ENCODE measurements at places on chromosomes 7 and 10.

- DNase-seq = no peak
These were observed 4.7 kb downstream of the ECD start for GRCh38 chr10:73163096-73163495.

GRCh38 chr10:58956926-58957325 lies 219.5 kb upstream of the PHYHIPL start:
- DNase-seq = no peak

DNA sequence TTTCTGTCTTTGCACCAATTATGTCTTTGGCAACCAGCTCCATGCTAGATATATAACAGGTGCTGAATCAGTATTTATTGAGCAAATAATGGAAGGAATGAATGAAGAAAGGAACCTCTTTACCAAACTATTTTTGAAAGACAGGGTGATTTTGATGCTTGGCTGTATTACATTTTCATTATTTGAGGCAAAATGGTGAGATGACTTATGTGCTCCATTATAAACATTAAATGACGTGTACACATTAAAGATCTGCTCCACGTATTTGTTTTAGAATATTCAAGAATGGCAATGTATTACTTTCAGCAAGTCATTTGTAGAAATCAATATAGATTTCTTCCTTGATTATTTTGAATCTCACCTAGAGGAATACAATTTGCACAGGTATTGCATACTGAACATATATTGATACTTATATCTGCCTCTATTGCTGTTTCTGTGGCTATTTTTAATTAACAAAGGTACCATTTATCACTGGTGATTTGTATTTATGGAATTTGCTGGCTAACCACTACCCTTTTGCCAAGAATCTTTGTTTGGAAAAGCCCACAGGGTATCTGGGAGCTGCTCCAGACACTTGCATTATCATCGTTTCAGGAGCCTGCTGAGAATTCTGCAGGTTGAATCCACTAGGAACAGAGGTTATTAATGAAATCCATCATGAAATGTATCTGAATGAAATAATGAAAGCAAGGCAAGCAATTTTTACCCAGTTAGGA lies 92.2 kb downstream of the SEMA3C start:
- no peak for DNase-seq

GRCh38 chr7:9846902-9847301 lies 1126.8 kb upstream of the PHF14 start:
- no peak for DNase-seq

DNA sequence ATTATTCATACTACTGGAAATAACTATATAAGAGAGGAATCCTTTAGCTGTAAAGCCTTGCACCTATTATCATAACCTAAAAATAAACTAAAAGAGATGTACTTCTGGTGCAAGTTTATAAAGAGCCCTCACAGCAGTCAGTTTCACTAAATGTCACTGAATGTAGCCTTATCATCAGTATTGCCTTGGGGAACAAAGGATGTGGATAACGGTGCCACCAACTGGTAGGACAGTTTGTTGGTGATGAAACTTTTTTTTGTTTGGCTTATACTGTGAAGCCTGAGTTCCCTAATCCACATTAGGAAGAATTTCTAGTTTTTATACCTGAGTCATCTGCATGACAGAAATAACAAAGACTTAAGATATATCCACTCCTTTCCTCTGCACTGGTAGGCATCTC lies 117.9 kb upstream of the COL1A2 start:
- DNase-seq = peak; percentile 15

Measured in suppressor macrophage treated with lipopolysaccharide for 1 hour (primary cell).